ENCODE measurements at places on chromosomes 4 and X.
A peak's percentile ranks its signal among the peaks of the same experiment; 100 is the strongest.

- DNase-seq, result peak; percentile 22
Measured at GRCh38 chrX:78314561-78314960, 12.8 kb downstream of the CYSLTR1 start.

DNA sequence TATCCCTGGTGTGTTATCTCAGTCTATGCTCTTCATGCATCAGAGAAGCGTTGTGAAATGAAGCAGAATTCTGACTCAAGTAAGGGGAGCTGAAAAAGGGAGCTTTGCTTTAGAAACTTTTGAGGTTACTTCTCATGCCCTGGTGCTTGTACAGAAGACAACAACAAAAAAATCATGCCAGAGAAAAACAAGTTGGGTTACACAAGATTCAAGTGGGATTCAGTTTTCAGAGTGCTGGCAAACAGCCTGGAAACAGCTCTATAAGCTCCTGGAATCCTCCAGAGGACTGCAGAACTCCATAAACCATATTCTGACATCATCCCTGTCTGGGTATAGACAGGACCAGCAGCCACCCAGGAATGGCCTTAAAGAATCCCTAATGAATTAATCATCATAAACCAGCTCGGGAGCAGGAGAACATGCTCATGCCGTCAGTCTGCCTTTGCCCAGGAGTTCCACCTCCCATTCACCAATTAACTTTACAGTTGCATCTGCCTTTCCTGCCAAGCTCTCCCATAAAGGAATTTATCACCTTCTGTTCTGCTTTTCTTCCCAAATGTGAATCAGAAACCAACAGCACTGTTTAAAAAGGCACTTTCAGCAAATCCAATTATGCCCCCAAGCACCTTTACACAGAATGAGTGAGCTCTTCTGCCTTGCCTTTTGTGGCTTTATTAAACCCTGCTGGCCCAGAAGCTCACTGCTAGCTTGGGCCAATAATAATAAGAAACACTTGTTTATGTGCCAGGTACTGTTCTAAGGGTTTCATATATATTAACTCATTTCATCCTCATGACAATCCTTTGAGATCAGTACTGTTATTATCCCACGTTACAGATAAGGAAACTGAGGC, 54.5 kb upstream of the FBXW7 start:
- DNase-seq, result no peak

- DNase-seq, result no peak
Measured at GRCh38 chr4:116357758-116358157, 727.6 kb downstream of the TRAM1L1 start.

GRCh38 chr4:8159537-8160232, 1.1 kb upstream of the ABLIM2 start:
- DNase-seq, result no peak

DNA sequence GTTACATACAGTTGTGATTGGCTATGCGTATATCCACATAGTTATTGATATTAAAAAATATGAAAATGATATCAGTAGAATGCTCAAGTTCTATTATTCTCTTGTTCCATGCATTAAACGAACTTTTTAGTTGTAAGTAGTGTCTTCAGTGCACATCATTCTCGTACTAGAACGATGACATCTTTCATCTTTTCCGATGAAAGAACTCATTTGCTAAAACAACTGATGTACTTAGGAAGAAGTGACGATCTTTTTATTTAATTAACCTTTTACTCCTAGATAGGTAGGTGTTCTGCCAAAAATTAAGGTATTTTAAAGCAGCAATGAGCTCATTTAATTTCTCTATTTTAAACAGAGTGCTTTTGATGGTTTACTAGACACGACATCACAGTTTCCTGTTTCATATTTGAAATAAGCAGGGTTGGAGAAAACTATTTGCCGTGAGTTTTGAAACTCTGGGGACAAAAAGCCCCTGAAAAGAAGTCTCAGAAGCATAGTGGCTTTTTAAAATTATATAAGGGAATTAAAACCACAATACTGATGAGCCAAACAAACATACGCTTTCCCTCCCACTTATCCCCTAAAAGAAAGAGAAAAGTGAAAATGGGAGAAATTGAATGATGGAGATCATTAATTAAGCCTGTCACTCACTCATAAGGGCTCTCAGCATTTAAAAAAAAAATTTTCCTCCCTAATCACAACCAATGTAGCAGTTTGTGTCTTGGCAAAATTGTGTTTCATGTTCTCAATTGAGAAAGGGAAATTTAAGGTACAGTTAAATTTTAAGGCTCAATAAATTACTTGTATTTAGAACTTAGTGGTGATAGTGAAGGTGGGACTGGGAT, 25.6 kb downstream of the SPRY1 start:
- DNase-seq, result no peak

GRCh38 chr4:48307528-48307927, 33.8 kb upstream of the SLAIN2 start:
- DNase-seq, result no peak

GRCh38 chr4:168461821-168462220, 18.5 kb downstream of the DDX60L start:
- no peak for DNase-seq

DNA sequence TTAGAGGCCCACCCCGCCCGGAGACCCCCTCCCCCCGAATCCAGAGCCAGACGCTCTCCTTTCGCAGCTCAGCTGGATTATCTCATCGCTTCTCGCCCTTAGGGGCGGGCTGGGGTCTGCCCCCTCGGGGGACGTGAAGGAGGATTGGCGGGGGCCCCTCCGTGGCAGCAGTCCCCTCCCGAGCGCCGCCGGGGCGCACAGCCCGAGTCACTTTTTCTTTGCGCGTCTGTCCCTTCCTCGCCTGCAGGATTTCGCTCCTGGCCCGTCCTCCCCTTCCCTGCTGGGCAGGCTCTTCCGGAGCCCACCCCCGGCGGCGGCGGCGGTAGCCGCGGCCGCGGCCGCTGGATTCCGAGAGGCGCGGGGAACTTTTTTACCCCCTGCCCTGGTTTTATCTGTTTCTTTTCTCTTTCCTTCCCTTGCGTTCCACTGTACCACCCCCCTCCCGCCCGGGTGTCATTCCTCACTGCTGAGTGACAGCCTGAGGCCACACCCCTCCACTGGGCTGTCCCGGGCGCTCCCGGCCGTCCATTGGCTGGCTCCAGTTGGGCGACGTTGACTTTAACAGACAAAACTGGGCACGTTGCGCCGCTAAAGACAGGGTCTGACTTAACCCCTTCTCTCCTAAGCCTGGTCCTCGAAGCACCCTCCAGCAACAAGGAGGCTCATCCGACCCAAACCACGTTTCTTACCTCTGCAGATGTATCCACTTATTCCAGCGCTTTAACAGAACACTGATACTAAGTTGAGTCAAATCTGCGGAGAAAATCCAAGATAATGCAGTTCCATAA, 492 bp upstream of the NKX3-2 start:
- DNase-seq, result peak; percentile 69

DNA sequence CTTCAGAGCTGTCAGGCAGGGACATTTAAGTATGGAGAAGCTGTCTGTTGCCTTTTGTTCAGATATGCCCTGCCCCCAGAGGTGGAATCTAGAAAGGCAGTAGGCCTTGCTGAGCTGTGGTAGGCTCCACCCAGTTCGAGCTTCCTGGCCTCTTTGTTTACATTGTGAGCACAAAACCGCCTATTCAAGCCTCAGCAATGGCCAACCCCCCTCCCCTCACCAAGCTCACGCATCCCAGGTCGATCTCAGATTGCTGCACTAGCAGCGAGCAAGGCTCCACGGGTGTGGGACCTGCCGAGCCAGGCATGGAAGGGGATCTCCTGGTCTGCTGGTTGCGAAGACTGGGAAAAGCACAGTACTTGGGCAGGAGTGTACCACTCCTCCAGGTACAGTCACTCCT, 59.3 kb downstream of the ZNF674 start:
- DNase-seq, result peak; percentile 16

- no peak for DNase-seq
Measured at GRCh38 chr4:78693777-78694456, 82.2 kb upstream of the BMP2K start.

GRCh38 chr4:138291431-138291830, 49.3 kb upstream of the SLC7A11 start:
- DNase-seq, result no peak

- no peak for DNase-seq
Measured at GRCh38 chr4:25081866-25082471, 51.2 kb upstream of the LGI2 start.

GRCh38 chr4:93771640-93772411, 56.7 kb upstream of the ATOH1 start:
- DNase-seq, result no peak

- no peak for DNase-seq
Measured at GRCh38 chr4:112327965-112328733, 31.0 kb downstream of the ALPK1 start.

DNA sequence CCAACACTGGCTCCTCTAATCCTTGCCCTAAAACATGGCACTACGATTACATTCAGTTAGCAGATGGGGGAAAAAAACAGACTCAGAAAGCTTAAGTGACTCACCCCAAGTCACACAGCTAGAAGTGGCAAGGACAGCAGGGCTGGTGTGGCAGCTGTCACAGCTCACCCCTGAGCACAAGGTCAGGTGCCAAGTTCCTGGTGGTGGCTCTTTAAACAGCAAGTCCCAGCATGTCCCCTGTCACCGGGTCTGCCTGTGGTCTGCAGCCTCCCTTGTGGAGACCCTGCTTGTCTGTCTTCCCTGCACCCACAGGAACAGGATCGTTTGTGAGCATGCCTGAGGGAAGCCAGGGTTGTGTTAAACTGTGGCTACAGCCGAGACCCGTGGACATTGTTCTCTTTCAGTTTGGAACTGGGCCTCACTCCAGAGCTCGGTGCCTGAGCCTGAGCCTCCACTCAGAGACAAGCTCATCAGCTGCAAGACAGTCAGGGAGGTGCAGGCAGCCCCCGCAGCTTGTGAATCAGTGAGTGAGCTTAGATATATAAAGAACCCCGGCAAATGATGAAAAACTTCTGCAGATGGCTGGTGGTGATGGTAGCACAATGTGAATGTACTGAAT, 260.8 kb downstream of the BCOR start:
- peak; percentile 30 for DNase-seq

DNA sequence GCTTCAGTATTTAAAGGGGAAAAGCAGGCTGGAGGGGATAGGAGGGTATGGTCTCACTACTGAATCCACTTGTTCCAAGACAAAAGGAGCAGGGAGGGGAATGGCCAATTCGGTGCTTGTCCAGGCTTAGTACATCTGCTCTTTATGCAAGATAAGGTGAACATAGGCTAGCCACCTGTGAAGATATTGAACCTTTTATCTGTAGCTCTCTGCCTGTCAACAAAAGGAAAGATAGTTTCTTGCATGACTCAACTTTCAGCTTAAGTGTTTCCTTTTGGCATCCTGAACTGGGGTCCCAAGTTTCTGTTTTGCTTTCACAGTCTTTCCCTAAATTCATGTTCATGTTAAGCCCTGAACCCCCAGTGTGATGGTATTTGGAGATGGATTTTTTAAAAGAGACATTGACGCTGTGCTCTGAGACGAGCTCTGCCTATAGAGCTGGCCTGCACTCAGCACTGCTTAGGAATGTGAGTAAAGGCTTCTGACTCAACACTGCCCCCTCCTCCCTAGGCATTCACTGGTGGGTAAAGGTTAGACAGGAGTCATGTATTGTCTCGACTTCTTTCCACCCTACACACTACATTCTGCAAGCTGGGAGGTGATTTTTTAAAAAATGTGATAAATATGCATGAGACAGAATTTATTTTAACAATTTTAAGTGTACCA, 28.2 kb downstream of the FAM149A start:
- peak; percentile 9 for DNase-seq

GRCh38 chrX:121558886-121559285, 511.5 kb downstream of the GLUD2 start:
- no peak for DNase-seq

GRCh38 chr4:76947369-76947768, 2.2 kb upstream of the SEPTIN11 start:
- DNase-seq, result no peak

GRCh38 chr4:89957046-89957926, 62.6 kb downstream of the MMRN1 start:
- DNase-seq, result no peak

DNA sequence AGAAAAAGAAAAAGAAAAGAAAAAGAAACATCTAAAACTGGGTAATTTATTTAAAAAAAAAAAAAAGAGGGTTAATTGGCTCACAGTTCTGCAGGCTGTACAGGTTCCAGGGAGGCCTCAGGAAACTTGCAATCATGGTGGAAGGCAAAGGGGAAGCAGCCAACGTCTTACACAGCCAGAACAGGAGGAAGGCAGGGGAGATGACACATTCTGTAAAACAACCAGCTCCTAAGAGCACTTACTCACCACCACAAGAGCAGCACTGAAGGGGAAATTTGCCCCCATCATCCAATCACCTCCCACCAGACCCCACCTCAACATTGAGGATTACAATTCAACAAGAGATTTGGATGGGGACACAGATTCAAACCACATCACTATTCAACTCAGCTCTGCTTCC, 36.8 kb upstream of the TMEM184C start:
- DNase-seq, result no peak

DNA sequence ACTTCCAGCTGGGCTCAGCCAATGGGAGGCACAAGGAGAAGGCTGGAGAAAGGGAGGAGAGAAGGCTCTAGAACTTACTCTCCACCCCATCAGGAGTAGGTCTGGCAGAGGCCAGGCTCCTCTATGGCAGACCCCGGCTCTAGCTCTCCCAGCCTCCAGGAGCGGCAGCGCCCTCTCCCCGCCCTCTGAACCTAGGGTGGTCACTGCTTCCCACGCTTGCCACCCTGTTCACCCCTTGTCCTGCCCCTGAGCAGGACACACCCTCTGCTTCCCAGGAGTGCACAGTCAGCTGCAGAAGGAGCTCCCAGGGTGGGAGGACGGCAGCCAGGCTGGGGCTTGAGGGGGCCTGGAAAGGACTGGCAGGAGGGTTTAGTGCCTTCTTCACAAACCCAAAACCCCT, 53.0 kb upstream of the CRMP1 start:
- DNase-seq, result no peak

GRCh38 chr4:76658231-76659102, 223.4 kb downstream of the SHROOM3 start:
- no peak for DNase-seq

GRCh38 chrX:46637938-46638337, 64.4 kb downstream of the CHST7 start:
- DNase-seq, result no peak

GRCh38 chrX:11188664-11189063, 77.5 kb downstream of the HCCS start:
- peak; percentile 1 for DNase-seq

DNA sequence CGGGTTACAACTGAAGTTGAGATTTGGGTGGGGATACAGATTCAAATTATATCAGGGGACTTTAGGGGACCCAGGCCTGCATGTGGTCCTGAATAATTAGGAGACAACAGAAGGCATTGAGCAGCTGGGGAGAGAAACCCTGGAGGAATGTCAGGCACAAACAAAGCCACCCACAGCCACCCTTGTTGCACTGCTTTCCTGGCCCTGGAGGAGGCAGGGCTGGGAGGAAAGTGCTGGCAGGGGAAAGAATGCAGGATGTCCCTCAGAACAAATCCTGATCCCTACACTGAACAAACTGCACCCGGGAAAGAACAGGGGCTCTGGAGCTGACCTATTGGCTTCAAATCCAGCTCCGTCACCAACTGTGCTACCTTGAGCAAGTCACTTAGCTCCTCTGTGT, 214.1 kb upstream of the ATP6AP2 start:
- no peak for DNase-seq

- no peak for DNase-seq
Measured at GRCh38 chr4:24010994-24011393, 121.1 kb upstream of the PPARGC1A start.

GRCh38 chr4:26450418-26450817, 39.9 kb downstream of the CCKAR start:
- DNase-seq, result no peak

- DNase-seq, result peak; percentile 23
Measured at GRCh38 chr4:53132132-53132891, 233.5 kb downstream of the SCFD2 start.

- no peak for DNase-seq
Measured at GRCh38 chr4:15109600-15109999, 107.3 kb downstream of the CPEB2 start.

Data from stimulated activated CD4-positive, alpha-beta T cell treated with anti-CD3 and anti-CD28 coated beads, Interleukin-1b, Interleukin-23, amount 100 ng/mL, for 48 hours (primary cell).